ENCODE measurements at places on chromosomes 1 and 21.

- no peak for DNase-seq
These were observed 50.6 kb downstream of the DNTTIP2 start for GRCh38 chr1:93828367-93828755.

GRCh38 chr1:70528590-70529333, 117.7 kb downstream of the CTH start:
- no peak for DNase-seq

- DNase-seq, result no peak
These were observed 288.2 kb downstream of the PTPRU start for GRCh38 chr1:29524285-29525065.

GRCh38 chr1:53500204-53501064, 41.2 kb downstream of the DMRTB1 start:
- no peak for DNase-seq

DNA sequence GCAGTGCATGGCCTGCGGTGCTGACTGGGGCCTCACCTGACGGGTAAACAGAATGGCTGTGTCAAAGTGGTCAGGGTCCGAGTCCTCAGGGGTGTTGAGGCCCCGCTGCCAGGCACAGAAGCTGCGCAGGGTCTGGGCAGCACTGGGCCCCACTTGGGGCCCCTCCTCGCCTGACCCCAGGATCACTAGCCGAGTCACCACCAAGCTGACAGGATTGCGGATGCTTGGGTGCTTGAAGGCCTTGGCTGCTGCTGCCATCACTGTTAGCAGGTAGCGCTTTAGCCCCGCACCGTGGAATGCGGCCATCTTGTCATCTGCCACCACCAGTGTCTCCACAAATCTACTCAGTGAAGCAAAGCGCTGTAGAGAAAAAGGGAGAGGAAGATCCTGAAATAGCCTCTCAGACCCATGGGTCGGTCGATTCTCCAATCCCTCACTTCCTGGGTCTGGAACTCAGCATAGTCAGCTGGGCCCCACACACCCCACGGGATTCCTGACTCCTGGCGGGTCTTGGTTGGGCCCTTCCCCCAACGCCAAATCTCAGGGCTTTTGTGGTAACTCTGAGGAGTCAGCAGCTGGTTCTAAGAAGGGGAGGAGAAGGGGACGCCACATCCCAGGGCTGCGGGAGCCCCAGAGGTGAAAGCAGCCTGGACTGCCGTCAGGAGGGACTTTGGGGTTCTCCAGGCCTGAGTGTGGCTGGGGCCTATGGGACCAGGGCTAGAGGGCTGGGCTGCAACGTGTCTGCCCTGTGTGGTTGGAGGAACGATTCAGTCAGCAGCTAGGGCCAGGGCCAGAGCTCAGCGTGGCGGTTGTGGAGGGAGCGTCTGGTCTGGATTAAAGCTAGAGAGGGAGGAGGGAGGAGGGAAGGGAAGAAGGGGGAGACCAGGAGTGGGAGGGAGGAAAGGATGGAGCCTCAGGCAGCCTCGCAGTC, 2.1 kb downstream of the ADAMTS4 start:
- no peak for DNase-seq

GRCh38 chr1:157484573-157484972, 67.7 kb downstream of the FCRL5 start:
- no peak for DNase-seq

GRCh38 chr1:38775175-38775845, 84.3 kb downstream of the RRAGC start:
- DNase-seq, result no peak

DNA sequence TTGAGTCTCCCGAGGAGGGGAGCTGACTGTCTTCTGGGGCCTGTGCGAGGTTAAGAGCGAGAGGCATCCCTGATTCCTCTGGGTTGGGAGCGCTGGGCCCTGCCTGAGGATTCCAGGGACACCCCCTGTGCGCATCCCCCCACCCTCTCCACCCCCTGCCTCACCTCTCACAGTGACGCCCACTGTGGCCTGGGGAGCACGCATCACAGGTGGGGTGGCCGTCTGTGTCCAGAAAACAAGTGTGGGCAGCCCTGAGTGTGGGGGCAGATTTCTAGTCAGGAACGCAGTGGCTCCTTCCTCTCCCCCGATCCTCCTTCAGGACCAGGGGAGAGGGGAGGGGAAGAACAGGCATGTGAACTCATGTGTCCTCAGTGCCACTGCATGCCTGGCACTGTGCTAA, 61.7 kb downstream of the LDLRAD2 start:
- no peak for DNase-seq

- DNase-seq, result no peak
These were observed 239.9 kb upstream of the TMEM51 start for GRCh38 chr1:14913482-14914177.

GRCh38 chr21:38679534-38679933, 126.2 kb upstream of the ETS2 start:
- DNase-seq, result peak; percentile 39
